ENCODE measurements at places on chromosomes 3 and 15.

- DNase-seq, result peak; percentile 75
Measured at GRCh38 chr15:43776718-43777266, at the start of gene ELL3. Gene ELL3 (minus strand): TSS chr15:43776966. CDS start chr15:43776901, 65 bp downstream.

- no peak for DNase-seq
Measured at GRCh38 chr3:147900851-147901250, 491.7 kb downstream of the ZIC1 start.

DNA sequence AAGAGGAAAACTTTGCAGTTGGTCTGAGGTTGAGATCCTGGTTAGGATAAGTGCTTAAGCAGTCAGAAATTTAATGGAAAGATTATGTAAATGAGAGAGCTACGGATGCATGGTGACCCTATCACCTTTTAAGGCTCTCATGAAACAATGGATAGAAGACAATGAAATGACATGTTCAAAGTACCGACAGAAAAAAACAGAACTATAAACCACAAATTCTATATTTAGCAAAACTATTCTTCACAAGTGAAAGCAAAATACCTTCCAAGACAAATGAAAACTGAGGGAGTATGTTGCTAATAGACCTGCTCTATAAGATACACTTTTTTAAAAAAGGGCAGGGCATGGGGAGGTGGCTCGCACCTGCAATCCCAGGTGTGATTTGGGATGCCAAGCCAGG is 32.2 kb downstream of the DNAAF4 start:
- DNase-seq, result no peak

- no peak for DNase-seq
Measured at GRCh38 chr15:28004143-28005003, 94.7 kb downstream of the OCA2 start.

- DNase-seq, result no peak
Measured at GRCh38 chr3:187921391-187922074, 176.3 kb upstream of the BCL6 start.

- DNase-seq, result no peak
Measured at GRCh38 chr3:14260463-14260862, 81.8 kb downstream of the LSM3 start.

DNA sequence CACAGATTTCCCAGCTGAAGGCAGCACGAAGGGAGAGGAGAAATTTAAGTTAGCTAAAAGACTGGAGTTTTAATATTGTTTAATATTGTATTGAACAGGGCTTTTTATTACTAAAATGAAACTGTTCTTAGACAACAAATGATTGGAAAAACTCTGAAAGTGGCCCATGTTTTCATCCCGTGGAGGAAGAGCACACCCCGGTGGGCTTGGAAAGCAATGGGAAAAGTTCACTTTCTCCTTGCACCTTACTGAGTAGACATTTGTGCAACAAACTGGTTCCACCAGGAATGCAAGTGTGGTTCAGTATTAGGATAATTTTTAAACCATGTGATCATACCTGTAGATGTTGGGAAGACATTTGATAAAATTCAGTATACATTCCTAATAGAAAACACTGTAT is 8.2 kb upstream of the ESYT3 start:
- DNase-seq, result no peak

GRCh38 chr3:155670335-155670734 is 74.5 kb downstream of the PLCH1 start:
- no peak for DNase-seq

- DNase-seq, result no peak
Measured at GRCh38 chr15:69013726-69014406, 629 bp upstream of the NOX5 start.
